ENCODE measurements at places on chromosomes 7 and 10.

DNA sequence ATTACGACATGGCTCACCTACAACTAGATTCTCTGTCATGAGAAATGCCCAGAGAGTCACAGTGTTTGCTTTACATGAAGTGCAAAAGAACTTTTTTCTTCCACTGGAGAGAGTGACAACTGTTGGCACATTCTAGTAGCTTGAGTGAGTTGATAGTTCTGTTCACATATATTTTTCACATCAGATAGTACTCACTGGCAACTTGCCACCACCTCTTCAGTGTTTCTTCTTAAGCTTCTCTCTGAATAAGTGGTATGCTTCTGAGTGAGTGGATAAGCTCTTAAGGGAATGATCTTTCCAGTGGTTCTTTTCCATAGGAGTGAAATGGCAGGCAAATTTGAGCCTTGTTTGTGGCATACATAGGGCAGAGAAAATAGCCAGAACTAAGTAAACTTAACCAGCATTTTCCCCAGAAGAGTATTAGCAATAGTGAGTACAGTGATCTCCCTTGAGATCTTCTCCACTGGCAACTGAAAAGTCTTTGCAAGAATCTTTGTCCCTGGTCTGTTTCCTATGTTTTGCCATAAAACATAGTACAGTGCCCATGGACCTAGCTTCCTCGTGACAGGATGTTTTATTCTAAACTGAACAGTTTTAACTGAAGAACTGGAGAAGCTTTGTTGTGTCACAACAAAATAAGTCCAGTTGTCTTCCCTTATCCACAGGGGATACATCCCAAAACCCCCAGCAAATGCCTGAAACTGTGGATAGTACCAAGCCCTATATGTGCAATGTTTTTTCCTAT, 125.4 kb upstream of the CDK13 start:
- no peak for DNase-seq

DNA sequence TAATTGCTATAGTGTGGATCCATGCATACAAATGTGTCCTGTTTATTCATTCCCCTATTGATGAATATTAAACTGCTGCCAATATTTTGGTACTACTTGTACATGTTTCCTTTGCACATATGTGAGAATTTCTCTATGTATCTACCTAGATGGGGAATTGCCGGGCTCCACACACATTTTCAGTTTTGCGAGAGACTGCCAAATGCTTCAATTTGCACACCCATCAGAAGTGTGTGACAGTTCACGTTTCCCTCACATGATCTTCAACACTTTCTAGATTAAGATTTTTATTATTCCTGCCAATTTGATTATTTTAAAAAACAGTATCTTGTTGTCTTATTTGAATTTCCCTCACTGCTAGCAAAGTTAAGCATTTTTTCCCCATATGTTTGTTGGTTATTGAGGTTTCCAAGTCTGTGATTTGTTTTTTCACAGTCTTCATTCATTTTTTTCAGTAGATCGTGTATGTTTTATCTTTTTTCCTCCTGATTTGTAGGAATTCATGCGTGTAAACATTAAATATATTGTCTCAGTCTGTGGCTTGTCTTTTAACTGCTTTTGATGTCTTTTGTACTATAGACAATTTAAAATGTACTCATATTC, 2.4 kb upstream of the KLF14 start:
- no peak for DNase-seq

DNA sequence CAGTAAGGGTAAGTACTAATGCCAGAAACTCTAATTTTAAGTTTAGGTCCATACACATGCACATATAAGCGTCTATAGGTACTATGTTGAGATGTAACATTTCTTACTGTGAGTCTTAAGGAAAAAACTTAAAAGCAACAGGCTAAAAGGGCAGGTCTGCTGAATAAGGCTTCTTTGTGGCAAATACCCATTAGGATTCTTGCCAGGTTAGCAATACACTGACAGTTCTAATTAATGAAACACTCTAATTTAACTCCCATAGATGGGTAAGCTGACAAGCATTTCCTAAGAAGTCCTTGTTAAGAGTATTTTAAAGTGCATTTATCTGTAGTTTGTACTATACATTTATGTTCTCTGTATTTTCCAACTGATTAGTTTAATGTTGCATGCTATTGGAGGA, 14.0 kb downstream of the SCRN1 start:
- DNase-seq = no peak

DNA sequence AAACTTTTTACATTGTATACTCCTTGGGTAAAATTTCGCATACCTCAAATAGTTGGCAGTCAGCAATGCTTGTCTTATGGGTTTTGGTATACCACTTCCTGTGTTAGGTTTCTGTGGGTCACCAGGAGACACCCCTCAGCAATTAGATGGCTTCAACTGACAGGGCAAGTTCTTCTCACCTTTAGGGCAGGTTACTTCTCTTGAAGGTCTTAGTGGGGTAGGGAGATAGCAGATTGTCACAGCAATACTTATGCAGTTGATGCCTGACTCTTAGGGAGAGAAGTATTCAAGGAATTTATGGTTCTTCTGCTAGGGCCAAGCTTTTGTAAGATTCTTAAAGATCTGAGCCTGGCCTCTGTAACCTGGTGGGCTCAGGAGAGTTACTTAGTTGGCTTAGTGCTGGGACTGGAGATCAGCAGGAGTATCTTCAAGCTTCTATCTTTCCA, 42.9 kb downstream of the MKLN1 start:
- DNase-seq = peak; percentile 59

DNA sequence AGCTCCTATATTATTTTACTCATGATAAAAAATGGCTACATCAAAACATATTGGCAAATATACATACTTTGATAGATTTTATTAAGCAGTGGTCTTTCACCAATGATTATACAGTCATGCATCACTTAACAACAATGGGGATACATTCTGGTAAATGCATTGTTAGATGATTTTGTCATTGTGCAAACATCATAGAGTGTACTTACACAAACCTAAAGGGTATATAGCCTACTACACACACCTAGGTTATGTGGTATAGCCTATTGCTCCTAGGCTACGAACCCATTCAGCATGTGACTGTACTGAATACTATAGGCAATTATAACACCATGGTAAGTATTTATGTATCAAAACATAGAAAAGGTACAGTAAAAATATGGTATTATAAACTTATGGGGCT, 98.9 kb upstream of the IL6 start:
- no peak for DNase-seq

GRCh38 chr7:71140264-71140663, 8.3 kb downstream of the GALNT17 start:
- DNase-seq = no peak

GRCh38 chr7:47786557-47787248, 161.6 kb downstream of the PKD1L1 start:
- DNase-seq = peak; percentile 99

GRCh38 chr7:132972745-132973144, 109.1 kb downstream of the CHCHD3 start:
- DNase-seq = peak; percentile 48

GRCh38 chr7:66729274-66729673, 11.3 kb upstream of the RABGEF1 start:
- DNase-seq = no peak

- no peak for DNase-seq
Measured at GRCh38 chr7:18222636-18223035, 195.0 kb upstream of the PRPS1L1 start.

DNA sequence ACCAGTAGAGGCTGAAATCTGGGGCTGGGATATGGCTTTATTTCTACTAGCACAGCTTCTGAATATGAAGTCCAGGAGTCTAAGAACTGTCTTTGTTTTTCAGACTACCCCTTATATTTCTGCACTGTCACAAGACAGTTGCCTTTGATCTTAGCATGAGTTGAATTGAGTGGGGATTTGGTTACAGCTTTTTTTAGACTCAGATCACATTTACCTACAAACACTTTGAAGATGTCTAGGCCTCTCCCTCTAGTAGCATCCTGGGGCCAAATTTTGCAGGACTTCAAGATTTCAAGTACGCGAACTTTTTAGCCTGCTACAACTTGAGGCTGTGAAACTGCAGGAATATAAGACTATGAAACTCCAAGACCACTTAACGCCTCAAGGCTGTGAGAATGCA, 240.2 kb downstream of the NEBL start:
- DNase-seq = no peak

- DNase-seq = peak; percentile 2
Measured at GRCh38 chr7:7051206-7051877, 131.0 kb upstream of the C1GALT1 start.

DNA sequence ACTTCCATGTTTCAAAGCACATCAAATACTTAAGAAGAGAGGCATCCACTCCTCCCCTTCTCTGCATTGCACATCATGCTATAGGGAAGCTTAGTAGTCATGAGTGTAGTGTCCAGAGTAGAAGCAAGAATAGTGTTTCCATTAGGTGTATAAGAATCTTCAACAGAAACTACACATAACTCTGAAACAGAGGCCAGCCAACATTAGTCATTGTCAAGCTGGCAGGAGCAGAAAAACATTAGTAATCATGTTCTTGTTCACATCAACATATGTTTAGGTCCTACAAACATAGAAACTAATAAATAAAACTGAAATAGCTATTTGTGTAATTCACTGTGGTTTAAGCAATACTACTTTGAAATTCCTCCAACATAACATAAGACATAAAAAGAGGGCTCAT, 370.2 kb downstream of the PPP1R3A start:
- no peak for DNase-seq

- peak; percentile 6 for DNase-seq
Measured at GRCh38 chr7:424961-425793, 94.5 kb downstream of the PDGFA start.

DNA sequence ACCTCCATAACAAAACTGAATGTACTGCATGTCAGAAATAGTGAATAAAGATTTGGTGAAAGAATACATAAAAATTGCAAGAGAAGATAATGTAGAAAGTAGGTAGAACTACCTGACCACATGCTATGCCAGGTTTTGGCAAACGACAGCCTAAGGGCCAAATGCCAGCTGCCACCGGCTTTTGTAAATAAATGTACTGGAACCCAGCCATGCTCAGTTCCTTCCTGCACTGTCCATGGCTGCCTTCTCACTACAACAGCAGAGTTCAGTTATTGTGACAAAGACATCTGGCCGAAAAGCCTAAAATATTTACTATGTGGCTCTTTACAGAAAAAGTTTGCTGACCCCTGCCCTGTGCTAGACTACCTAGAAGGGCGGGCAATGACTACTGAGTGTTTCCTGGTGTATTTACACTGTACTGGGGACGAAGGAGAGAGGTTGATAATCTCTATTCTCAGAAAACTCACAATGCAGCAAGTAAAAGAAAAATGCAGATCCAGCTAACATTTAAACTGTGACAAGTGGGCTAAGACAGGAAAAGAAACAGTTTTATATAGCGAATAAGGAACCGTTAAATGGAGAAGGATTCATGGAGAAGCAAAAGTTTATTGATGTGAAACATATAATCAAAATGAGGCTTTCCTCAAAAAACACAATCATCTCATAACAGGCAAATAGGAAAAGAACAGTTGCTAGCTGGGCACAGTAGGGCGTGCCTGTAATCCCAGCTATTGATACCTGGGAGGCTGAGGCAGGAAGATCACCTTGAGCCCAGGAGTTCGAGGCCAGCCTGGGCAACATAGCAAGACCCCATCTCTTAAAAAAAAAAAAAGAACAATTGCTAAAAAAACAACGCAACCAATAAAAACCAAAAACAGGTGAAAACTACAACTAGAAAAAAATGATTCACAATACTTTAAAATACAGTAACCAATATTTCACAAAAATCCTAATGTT, 13.7 kb downstream of the KIN start:
- no peak for DNase-seq

GRCh38 chr10:69382382-69383117, 34.2 kb downstream of the TACR2 start:
- DNase-seq = peak; percentile 92

DNA sequence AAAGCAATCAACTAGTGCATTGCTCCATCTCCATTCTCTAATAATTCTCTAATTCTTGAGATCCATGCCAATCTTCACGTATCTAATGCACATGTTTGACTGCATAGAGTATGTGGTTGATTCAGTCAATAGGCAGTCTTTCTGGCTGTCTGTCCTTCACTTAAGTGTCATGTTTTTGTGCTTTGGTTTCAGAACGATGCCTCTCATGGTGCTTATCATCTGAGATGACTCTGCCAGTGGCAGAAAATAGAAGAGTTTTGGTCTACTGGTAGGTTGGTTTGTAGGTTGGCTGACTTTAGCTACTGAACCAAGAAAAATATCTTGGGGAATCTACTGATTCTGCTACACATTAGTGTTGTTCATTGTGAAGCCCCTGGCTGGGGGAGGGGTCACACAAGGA, 364.2 kb downstream of the SFMBT2 start:
- no peak for DNase-seq

- peak; percentile 2 for DNase-seq
Measured at GRCh38 chr10:107425931-107426553, 261.5 kb upstream of the SORCS1 start.

DNA sequence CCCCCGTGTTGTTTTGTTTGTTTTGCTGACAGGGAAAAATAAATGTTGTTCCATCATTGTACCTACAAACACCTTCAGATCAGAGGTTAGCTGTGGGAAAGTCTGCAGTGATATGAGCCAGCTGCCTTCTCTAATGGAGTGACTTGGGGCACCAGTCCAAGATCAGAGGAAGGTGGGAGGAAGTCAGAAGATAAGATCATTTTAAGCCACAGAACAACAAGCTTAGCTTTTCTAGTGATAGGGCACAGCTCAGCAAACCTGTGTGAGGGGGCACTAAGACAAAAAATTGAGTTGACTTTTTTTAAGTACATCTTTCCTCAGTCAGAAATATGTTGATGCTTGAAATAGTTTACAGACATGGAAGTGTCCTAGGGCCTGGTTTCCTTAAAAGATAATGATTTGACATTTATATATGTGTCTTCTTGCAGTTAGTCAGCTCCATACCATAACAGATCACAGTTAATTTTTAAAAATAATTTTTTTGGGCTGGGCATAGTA, 240.3 kb upstream of the KAT6B start:
- no peak for DNase-seq

DNA sequence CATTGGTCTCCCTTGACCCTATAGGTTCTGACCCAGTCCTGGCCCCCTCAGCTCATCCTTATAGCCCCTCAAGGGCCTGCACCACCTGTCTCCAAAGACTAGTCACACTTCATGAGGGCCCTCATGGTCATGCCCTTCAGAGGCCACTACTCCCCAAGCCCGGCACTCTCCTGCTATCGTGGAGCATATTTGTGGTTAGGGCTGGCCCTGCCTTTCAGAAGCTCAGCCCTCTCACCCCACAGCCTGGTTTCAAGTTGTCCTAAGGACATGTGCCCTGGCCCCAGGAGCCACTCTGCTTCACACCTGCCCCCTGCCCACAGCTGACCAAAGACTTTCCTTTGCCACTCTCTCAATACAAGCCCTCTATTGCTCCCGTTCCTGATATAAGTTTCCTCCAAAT, 60.3 kb upstream of the LBX1 start:
- no peak for DNase-seq

Measured in fibroblast of the aortic adventitia (primary cell).